ENCODE measurements at places on chromosomes 3 and 15.

- no peak for DNase-seq
Observed at GRCh38 chr3:50300681-50301254, 1.6 kb upstream of the HYAL3 start.

GRCh38 chr15:65083262-65083701, 6.7 kb downstream of the KBTBD13 start:
- no peak for DNase-seq

- no peak for DNase-seq
Observed at GRCh38 chr3:185779461-185779860, 45.4 kb downstream of the IGF2BP2 start.

- no peak for DNase-seq
Observed at GRCh38 chr3:30933478-30934207, 39.2 kb upstream of the GADL1 start.

DNA sequence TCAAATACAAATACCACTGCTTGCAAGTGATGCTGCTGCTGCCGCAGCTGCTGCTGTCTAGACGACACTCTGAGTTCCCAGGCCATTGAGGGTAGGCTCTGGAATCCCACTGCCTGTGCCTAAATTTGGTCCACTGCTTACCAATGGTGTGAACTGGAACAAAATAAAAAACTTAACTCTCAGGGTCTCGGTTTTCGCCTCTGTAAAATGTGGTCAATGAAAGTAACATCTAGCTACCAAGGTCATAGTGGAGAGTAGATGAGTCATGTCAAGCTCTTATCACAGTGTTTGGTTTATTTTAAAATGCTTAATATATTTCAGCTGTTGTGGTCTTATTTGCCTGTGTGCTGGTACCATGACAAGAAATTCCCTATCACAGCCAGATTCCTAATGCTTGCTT, 299.3 kb downstream of the CLSTN2 start:
- no peak for DNase-seq

- DNase-seq: no peak
Observed at GRCh38 chr15:57570994-57571393, 20.7 kb upstream of the MYZAP start.

Data from tibial nerve (tissue), 4 donors.